Thyroid gland (tissue), 4 donors: ENCODE measurements at places on chromosomes 1 and 21.

GRCh38 chr1:115606305-115606704 is 35.5 kb upstream of the VANGL1 start:
- DNase-seq: no peak

GRCh38 chr1:40709100-40709801 is 17.7 kb downstream of the NFYC start:
- peak; percentile 90 for DNase-seq

GRCh38 chr21:25733859-25734653 is 648 bp downstream of the ATP5PF start:
- DNase-seq: peak; percentile 13

GRCh38 chr1:72827278-72827677 is 544.9 kb upstream of the NEGR1 start:
- DNase-seq: no peak

DNA sequence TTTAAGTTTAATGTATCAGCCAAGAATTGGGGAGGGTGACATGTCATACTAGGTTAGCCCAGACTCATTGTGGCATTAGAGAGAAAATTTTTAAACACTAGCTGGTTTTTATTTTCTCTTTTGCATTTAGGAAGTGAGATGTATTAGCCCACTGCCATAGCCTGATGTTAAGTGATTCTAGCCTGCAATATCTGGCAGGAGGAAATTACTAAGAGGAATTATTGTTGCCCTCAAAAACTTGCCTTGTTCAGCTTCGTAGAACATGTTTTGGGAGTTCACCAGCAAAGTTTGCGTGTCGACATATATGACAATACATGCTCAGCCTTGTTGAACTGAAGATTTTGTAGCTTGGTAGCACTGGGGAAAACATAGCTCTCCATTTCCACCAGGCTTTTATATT is 12.5 kb downstream of the ADAM30 start:
- no peak for DNase-seq

- no peak for DNase-seq
These were observed 43.1 kb upstream of the IGSF21 start for GRCh38 chr1:18064534-18064933.
